ENCODE measurements at places on chromosomes 11 and 22.

GRCh38 chr11:134383576-134384221, 28.3 kb downstream of the B3GAT1 start:
- DNase-seq: no peak

DNA sequence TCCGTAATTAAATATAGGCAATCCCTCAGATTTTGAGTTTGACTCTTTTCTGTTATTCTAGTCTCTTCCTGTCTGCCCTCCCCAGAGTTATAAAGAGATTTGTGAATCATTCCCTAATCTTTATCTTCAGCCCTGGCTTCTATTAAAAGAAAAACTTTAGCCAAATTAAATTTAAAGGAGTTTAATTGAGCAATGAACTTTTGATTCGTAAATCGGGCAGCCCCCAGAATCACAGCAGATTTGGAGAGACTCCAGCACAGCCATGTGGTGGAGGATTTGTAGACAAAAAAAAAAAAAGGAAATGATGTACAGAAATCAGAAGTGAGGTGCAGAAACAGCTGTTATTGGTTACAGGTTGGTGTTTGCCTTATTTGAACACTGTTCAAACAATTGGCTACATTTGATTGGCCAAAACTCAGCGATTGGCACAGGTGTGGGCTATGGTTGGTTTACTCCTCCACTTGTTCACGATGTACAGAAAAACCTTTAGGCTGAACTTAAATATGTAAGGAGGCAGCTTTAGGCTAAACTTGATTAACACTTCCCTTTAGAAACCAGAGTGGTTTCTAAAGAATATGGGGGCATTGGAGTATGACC, 2.3 kb upstream of the ALKBH8 start:
- DNase-seq: no peak

- no peak for DNase-seq
Measured at GRCh38 chr11:19025481-19026406, 34.8 kb downstream of the MRGPRX2 start.

DNA sequence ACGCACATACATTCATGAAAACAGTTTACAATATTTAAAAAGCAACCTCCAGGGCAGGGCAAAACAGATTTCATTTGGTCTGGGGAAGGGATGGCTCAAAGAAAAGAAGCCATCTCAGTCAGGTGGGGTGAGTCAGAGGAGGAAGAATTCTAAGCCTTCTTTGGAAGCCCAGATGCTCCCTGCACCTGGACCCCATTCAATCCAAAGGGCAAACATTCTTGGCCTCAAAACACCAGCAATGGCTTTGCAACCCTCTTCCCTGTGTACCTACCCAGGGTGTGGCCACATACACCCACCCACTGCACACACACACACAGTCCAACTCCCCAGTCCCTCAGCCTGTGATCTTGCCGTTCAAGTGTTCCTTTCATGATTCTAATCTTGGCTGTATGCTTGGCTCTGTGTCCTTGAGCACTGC, 2.0 kb downstream of the KCNE3 start:
- no peak for DNase-seq

DNA sequence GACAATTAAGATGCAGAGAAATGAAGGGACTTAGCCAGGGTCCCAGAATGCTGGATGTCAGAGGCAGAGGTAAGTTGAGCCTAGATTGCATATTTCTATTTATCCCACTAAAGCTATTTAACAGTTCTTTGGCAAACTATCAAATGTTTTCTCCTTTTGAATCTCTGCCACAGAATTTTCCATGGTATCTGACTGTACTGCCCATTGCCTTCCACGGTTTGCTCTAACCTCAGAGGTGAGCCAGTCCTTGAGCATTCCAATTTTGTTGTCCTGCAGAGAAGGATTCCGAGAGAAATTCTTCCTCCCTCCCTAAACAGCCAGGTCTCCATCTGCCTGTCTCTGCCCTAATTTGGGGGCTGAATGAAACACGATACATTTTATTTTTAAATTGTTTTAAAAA, 368.3 kb upstream of the SYN3 start:
- DNase-seq: no peak

DNA sequence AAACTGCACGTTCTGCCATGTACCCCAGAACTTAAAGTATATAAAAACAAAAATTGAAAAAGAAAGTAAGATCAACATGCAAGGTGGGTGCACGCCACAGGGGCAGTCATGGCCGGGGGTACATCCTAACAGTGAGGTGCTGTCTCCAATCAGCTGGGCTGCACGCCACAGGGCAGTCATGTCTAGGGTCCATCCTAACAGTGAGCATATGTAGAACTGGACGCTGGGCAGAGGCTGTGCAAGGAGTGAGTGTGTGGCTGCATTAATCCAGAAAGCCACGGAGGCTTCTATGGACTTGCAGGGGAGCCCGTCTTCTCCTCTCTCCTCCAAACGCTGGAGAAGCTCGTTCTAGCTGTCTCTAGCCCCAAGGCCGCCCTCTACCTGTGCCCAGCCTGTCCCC, 1105.0 kb downstream of the BRD1 start:
- DNase-seq: no peak

DNA sequence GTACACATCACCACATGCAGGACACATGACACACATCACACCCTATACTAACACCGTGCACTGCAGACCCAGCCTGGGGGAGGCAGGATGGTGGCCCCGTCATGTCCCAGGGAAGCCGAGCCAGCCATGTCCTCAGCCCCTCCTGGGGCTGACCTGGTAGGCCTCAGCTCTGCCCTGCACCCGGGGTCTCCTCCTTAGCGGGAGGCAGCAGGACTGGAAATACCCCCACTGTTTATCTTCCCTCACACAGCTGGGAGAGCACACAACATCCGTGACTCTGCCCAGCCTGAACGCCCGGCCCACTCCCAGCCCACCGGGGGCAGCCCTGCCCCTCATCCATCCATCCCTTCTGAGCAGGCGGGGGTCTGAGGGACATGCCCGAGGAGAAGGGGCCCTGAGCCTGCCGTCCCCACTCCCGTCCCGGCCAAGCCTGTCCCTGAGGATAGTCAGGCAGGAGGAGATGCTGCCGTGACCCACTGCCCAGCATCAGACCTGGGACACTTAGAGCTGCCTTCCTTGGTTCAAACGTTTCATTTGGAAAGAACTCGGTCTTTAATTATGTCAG, 945.0 kb downstream of the BRD1 start:
- no peak for DNase-seq

- DNase-seq: no peak
Measured at GRCh38 chr11:70040869-70041501, 37.1 kb upstream of the ANO1 start.

DNA sequence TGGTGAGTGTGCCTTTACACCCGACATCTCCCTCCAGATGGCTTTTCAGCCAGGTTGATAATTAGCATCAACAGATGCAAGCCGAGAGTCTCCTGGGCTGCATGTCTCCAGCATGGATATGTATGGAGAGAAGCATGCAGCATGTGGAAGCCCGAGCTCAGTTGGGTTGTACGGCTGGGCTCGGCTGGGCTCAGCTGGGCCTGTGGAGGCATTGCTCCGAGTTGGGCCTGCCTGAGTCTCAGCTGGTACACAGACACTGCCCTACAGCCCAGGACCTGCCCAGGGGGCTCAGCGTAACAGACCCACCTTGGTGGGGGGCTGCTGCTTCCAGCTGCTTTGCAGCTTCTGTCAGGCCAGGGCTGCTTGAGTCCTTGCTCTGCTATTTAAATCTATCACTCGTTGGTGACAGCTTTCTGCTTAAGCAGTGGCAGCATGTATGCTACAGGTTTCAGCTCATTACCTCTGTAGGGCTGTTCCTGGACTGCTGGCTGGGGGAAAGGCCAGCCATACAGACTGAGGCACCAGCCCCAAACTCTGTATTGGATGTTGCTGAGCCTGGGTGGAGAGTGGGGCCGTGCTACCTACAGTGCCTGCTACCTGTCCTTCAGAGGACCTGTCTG, 115.5 kb downstream of the TEAD1 start:
- no peak for DNase-seq

GRCh38 chr22:49141761-49142160, 685.9 kb downstream of the BRD1 start:
- no peak for DNase-seq

DNA sequence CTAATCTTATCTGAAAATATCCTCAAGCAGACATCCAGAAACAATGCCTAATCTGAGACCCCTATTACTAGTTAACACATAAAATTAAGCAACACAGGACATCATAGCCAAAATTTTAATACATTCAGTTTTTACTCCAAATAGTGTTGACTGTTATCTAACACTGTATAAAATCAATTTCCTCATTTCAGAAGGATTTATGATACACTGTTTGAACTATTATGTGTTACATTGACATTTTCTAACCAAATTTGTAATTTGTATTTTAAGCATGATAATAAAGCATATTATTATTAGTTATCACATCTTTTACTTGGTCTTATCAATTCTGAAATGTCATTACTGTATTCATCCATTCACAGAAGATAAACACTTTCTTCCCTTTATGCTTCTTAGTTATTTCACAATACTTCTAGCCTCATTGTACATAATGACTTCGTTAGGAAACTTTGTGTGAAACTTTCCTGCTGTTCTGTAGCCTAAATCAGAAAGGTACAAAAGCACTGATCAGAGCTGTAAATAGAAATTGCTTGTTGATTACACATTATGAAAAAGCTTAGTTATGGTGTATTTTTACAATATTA, 1248.9 kb downstream of the JRKL start:
- no peak for DNase-seq

GRCh38 chr11:108223348-108224149, 682 bp downstream of the ATM start:
- no peak for DNase-seq

GRCh38 chr11:116895048-116895757, 57.8 kb upstream of the APOA1 start:
- no peak for DNase-seq

DNA sequence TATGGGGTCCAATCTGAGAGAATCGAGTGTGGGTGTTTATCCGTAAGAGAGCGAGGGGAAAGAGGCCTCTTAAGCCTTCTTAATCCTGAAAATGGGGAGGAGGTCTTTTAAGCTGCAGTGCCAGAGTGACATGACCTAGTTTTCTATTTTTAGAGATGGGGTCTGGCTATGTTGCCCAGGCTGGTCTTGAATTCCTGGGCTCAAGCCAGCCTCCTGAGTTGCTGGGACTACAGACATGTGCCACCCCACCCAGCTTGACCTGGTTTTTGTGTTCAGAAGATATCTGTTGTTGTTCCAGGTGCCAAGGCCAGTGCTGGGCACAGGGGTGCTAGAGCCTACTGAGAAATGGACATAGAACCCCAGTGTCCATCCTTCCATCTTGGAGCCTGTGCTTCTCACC, 1.4 kb downstream of the BAD start:
- no peak for DNase-seq

- no peak for DNase-seq
Measured at GRCh38 chr22:33921525-33922348, 1.5 kb upstream of the LARGE1 start.

DNA sequence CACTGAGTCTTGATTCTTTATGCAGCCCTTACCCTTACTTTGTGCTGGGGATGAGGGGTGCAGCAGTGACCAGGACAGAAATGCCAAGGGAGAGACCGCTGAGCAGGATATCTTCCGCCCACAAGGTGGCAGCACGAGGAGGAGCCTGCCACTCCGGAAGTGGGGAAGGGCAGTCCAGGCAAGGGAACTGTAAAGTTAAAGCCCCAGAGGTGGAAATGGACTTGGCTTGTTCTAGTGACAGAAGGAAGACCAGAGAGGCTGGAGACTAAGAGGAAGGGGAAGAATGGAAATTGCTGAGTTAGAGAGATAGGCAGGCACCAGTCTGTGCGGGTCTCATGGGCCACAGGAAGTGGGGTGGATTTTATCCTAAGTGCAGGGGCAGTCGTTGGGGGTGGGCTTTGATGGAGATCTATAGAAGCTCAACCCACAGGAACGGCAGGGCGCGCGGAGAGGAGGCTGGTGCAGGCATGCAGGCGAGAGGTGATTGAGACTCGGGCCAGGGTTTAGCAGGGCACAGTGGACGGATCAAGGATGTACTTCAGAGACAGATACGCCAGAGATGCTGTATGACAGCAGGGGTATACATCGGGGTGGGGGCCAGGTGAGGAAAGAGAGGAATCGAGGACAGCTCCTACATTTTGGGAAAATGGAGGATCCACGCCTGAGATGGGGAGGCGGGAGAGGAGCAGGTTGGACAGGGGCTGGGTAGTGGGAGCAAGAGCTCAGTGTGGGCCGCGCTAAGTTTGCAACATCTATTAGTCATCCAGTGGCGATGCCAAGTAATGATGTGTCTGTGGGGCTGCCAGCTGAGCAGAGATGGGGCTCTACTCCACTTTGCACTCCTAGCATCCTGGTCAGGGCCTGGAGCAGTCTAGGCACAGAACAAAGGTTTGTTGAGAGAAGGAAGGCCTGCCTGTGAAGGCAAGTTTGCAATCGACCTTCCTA, 3.3 kb upstream of the GRK2 start:
- DNase-seq: peak; percentile 69

- no peak for DNase-seq
Measured at GRCh38 chr11:131897956-131898355, 527.5 kb downstream of the NTM start.

- DNase-seq: no peak
Measured at GRCh38 chr11:19614370-19614940, 98.2 kb upstream of the NAV2 start.

GRCh38 chr11:30328681-30329080, 5.8 kb downstream of the ARL14EP start:
- DNase-seq: no peak

DNA sequence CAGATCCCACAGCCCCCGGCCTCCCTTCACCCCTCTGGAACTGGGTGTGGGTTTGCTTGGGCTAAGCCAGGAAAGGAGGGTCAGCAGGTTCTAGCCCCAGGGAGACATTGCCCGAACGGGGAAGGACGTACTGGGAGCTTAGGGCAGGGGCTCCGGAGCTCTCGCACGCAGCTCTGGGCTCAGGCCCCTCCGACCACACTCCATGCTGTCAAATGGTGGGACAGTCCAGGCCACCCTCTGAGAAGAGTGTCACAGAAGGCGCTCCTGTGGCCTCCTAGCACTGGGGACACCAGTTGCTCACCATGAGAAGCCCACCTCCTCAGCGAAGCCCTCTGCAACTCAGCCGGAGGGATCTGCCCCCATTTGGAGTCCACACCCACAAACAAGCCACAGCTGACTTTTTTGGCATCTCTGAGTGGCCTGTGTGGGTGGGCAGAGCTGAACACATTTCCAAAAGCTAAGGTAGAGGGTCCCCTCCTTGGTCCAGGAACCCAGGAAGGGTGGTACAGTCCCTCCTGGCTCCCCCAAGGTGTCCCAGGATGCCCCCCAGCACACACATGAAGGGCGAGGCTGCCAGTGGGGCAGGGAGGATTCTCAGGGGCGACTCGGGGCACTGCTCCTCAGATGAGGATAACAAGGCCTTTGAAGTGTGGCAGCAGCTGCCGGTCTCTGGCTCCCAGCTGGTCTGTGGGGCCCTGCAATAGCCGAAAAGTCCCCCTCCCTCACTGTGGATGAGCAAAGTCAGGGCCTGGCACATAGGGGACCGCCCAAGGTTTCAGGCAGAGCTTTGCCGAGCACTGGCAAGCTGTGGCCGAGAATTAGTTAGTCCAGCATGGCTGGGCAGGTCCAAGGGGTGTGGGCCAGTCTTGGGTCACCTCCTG, 13.0 kb upstream of the TEF start:
- DNase-seq: no peak

- no peak for DNase-seq
Measured at GRCh38 chr11:16899708-16900303, 114.4 kb downstream of the PLEKHA7 start.

- DNase-seq: no peak
Measured at GRCh38 chr11:102776454-102776853, 4.0 kb downstream of the MMP10 start.

- peak; percentile 50 for DNase-seq
Measured at GRCh38 chr11:73950869-73951710, at the start of gene DNAJB13. TSS of gene DNAJB13 (plus strand) at chr11:73951026. CDS start at chr11:73951070, 44 bp downstream.

GRCh38 chr22:20550057-20550817, 42.8 kb downstream of the MED15 start:
- DNase-seq: no peak

GRCh38 chr11:128067780-128068179, 519.6 kb downstream of the ETS1 start:
- no peak for DNase-seq

GRCh38 chr11:131829725-131830124, 459.3 kb downstream of the NTM start:
- DNase-seq: no peak
